ENCODE measurements at places on chromosomes 2 and 18.

- DNase-seq, result no peak
These were observed 284.5 kb upstream of the TFPI start for GRCh38 chr2:187838690-187839089.

DNA sequence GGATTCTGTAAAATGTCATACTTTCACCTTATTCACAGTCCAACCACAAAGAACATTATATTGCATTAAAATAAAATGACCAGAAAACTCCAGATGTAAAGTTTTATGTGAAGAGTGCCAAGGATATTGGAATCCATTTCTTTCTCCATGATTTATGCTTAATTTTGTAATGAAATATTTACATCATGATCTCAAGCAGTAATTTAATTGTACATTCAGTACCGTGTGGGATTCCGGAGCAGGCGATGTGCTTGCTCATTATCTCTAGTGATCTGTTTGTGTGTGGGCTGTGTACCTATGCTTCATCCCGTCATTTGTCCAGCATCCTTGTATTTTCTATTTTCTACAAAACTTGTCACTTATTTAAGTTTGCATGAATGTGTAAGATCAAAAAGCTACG is 415.9 kb upstream of the SLC8A1 start:
- DNase-seq, result no peak

- no peak for DNase-seq
These were observed 32.0 kb downstream of the TCF7L1 start for GRCh38 chr2:85165088-85165690.

DNA sequence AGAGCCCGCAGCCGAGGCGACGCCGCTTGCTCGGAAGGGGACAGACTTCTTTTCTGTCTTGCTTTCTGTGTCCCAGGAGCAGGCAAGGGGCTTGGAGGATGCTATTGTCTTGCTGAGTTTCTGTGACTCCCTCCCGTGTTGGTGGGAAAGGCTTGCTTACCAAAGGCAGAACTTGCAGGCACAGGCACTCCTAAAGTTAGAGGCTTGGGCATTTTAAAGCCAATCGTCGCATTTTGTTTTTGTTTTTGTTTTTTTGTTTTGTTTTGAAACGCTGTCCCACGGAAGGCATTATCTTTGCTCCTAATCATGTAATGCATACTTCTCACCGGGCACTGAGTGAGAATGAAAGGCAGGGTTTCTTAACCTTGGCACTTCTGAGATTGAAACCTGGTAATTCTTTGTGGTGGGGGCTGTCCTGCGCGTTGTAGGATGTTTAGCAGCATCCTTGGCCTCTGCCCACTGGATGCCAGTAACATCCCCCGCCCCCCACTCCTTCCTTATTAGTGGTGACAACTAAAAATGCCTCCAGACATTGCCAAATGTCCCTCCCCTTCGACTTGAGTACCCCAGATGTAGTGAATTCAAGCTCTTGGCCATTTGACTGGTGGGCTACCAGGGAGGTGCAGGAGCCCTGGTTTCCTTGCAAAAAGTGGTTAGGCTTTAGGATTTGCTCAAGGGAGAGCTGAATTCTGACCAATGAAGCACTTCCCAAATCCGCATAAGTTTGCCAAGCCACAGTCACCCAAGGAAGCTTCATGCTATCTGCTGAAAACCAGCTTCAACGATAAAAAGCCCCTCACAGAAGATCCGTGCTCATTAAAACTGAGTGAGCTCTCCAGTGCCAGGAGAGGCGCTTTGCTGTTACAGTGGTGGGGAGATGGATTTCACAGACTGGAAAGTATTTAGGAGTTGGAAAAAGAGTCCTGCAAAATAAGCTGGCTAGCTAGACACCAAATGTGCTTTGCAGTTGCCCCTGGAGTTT is 1.2 kb downstream of the ANTXR1 start:
- no peak for DNase-seq

DNA sequence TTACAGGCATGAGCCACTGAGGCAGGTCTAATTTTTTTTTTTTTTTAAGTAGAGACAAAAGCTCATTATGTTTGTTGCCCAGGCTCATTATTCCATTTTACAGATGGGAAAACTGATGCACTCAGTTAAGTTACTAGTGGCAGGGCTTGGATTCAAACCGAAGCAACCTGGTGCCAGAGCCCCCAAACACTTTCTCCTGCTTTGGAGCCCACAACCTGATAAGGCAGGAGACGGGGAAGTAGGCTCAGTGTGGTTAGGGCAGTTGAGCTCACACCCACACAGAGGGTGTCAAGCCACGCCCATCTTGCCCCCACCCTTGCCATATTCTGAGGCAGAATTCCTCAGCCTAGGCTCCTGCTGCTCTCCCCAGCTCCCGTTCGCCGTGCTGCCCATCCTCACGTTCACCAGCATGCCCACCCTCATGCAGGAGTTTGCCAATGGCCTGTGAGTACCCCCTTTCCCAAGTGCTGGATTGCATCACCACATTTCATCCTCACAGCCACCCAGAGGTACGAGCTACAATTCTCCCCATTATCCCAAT is 5.8 kb upstream of the CTDSP1 start:
- DNase-seq, result no peak

DNA sequence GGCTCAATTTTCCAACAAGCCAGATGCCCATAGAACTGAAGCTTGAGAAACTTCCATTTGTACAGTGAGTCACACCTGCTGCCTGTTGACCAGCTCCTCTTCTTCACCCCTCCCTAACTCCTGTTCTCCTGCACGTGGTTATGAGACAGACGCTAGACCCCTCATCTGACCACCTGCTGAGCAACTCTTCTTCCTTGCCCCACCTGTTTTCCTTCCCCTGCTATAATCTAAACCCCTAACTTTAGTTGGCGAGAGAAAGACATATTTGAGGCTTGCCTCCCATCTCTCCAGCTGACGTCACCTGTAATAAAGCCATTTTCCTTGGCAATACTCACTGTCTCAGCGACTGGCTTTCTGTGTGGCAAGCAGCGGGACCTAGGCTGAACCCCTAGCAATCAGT is 22.3 kb upstream of the ITM2C start:
- DNase-seq, result no peak

- DNase-seq, result no peak
These were observed 119.7 kb downstream of the CDC42EP3 start for GRCh38 chr2:37551783-37552182.

DNA sequence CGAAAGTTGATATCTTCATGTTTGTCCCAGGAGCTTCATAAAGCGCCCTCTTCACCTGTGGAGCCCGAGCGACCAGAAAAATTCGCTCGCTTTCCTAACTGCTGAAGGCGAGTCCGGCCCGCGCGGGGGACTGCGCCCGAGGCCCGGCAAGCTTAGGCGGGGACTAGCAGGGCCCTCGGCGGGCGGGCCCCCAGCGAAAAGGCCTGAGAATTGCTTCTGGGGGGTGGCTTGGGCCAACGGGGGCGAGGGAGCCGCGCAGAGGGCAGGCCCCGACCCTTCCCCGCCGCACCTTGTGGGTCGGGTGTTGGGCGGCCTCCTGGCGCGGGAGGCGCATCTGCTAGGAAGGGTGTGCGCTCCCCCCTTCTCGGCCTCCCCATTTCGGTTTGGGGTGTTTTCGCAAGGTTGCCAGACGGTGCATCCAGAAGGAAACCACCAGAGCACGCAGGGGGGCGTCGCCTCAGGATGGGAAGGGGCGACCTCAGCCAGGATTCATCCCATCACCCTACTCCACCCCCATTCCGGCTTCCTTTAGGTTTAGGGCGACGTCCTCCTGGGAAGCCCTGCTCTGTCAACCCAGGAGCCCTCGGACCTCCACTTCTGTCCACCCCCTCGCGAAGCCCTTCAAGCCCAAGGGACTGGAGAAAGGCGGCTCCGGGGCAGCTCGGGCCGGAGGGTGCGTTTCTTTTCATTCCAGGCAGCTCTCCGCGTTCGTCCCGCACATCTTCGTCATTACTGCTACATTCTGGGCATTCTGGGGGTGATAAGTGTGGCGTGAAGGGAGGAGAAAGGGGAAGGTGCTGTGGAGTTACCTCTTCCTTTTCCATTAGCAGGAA is 9.1 kb downstream of the SP9 start:
- no peak for DNase-seq

GRCh38 chr18:1993866-1994265 is 577.4 kb downstream of the METTL4 start:
- DNase-seq, result no peak

DNA sequence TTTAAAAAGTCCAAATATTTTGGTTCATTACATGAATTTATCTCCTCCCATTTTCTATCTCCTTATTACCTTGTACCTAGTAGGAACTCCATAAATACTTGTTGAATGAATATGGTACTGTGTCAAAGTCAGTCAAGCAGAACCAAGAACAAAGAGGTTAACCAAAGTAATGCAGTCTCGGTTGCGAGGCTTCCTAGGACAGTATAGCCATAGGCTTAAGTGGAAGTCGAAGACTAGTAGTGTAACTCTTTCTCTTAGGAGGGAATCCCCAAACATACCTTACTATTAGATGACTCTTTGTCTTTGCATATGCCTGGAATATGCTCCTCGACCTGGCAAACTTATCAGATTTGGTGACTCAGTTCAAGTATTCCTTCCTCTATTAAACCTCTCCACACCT is 4.8 kb downstream of the LIPT1 start:
- no peak for DNase-seq

GRCh38 chr18:48468151-48468550 is 59.0 kb upstream of the ZBTB7C start:
- DNase-seq, result no peak

DNA sequence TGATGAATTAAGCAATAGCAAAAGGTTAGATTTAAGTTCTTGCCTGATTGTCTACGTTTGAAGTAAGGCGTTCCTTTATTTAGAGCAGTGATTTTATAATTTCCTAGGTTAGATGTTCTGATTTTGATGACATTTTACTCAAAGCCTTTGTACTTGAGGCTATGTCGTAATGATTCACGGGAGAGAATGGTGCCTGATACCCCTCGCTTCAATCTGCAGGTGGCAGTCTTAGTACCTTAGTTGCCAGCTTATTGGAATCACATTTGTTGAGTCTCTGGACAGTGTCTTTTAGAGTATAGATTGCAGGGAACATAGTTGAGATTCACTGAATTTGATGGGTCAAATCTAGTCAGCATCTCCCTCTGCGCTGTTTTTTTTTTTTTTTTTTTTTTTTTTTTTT is 89.5 kb downstream of the BIRC6 start:
- no peak for DNase-seq

DNA sequence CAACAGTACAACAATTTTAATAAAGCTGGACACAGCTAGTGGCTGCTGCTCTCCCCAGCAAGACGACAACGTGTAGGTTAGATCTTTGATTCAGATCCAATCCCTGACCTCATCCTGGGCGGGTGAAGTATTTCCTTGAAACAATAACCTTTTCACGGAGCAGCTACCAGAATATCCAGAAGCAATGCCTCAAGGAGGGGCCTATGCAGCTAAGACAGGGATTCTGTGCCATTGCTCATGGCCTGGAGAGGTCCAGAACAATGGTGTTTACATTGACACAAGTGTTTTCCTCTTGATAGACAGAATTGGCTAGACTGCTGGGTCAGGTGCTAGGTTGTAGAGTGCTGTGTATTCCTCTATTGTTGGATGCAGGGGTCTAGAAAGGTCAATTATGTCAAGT is 520.1 kb downstream of the BCL11A start:
- DNase-seq, result no peak

DNA sequence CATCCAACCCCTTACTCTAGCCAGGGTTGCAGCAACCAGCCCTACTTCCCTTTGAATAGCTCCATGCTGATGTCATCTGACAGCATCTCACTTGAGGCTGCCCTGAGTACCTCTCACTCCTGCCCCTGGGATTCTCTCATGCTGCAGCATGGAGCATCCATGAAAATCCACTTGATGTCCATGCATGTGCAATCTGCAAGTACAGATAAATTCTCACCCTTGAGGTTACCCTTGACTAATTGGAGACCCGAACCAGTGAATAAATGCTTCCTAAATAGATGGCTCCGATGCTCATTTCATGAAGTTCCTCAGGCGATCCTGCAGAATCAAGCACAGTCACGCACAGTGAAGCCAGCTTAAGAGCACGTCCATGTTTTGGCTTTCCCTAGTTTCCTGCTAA is 298.3 kb downstream of the RBM43 start:
- no peak for DNase-seq

GRCh38 chr2:172177996-172178395 is 75.3 kb upstream of the DLX2 start:
- DNase-seq, result no peak

DNA sequence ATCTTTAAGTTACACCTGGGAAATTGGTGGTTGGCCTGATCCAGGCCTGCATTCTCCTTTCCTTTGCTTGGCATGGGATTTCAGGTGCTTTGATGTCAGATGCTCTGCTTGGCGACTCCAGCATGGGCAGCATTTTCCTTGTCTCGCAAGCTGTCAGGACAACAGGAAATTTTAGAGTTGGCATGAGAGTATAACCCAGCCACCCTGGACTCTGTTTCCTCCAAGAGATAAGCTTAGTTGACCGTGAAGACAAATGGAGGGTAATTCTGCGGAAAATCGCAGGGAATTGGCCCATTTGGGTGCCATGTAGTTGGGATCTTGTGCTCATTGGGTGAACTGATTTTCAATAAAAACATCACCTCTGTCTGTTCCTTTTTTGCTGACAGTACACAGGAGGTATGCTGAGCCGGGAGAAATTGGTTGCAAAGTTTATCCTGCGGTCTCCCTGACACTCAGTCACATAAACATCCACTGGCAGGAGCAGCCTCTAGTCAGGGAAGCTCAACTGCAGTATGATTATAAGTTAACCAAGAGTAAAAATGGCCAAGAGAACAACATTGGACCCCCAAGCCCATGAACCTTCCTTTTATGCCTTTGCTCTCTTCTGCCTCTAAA is 409.9 kb downstream of the SETBP1 start:
- DNase-seq, result no peak

- no peak for DNase-seq
These were observed 553.3 kb downstream of the ARHGAP15 start for GRCh38 chr2:143682436-143683055.

- no peak for DNase-seq
These were observed 13.3 kb upstream of the ATP8B1 start for GRCh38 chr18:57816208-57816954.

All from GOT3 (cell line).